ENCODE measurements at places on chromosomes 11 and 22.
A peak's percentile ranks its signal among the peaks of the same experiment; 100 is the strongest.

DNA sequence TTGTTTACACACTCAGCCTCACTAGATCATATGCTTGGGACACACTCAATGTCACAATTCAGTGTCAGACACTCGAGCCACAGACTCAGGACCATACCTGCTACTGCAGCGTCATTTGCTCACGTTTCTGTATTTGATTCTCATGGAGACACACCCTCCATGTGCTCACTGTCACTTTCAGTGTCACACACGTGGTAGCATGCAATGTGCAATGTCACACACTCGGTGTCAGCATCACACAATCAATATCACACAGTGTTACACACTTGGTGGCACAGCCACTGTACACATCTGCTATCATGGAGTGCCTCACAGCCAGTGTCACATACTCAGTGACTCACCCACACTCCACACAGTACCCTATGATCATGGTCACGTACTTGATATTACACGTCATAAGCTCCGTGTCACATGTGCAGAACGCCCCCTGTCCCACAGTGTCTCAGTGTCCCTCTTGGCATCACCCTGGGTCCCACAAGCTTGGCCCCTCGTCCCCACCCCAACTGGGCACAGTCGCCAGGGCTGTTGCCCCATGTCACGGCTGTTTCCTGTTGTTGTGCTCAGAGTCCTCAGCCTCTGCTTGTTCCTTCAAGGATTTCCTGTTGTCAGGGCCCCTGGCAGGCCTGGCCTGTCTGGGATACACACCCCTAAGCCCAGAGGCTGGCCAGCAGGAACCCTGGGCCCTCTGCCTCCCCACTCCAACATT lies 49.6 kb downstream of the PDE2A start:
- peak; percentile 37 for DNase-seq

- no peak for DNase-seq
Observed at GRCh38 chr11:80167766-80168165, 726.9 kb upstream of the TENM4 start.

DNA sequence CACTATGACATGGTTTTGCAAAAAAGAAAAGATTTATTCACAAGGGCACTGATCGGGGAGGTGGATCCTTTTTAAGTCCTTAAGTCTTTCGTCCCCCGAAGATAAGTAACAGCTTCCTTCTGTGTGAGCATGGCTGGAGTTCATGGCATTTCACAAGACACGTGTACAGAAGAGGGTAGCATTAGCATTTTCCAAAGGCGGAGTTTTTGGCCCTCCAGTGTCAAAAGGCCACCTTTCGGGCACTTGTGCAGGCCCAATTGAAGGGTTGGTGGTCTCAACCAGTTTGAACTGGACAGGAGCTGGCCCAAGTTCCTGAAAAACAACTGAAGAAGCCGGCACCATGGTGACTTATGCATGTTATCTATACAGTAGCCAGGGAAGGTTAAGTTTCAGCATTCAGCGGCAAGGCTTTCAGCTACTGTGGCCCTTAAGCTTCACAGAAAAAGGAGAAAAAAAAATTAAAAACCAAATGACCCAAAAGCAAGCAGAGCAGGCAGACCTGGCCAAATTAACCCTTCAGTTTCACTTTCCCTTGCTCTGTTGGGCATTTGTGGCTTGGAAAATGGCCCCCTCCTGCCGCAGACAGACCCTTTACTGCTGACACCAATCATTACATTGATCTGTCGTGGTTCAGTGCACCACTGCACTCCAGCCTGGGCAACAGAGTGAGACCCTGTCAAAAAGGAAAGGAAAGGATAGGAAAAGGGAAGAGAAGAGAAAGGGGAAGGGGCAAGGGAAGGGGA lies 18.7 kb downstream of the ZNF74 start:
- DNase-seq: no peak

- no peak for DNase-seq
Observed at GRCh38 chr11:131025421-131026125, 109.3 kb upstream of the SNX19 start.

DNA sequence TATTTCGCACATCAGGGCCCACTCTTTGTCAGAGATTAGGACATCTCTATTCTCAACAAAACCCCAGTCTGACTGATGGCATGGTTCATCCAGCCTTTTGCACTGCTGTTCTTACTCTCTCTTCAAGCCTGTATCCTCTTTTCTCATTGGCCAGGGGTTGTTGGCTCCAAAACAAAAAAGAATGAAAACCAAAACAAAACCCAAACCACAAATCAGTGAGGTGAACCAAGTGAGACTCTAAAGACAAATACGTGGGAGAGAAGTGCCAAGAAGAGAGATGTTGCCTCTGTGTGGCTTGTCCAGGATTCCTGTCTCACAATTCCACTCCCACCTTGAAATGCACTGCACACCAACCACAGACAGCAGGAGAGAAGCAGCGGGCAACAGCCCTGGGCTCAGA lies 278.9 kb upstream of the NARS2 start:
- DNase-seq: no peak
